ENCODE measurements at places on chromosomes 3 and 15.

GRCh38 chr3:141391991-141392316 is 23.6 kb downstream of the ZBTB38 start:
- DNase-seq, result no peak

DNA sequence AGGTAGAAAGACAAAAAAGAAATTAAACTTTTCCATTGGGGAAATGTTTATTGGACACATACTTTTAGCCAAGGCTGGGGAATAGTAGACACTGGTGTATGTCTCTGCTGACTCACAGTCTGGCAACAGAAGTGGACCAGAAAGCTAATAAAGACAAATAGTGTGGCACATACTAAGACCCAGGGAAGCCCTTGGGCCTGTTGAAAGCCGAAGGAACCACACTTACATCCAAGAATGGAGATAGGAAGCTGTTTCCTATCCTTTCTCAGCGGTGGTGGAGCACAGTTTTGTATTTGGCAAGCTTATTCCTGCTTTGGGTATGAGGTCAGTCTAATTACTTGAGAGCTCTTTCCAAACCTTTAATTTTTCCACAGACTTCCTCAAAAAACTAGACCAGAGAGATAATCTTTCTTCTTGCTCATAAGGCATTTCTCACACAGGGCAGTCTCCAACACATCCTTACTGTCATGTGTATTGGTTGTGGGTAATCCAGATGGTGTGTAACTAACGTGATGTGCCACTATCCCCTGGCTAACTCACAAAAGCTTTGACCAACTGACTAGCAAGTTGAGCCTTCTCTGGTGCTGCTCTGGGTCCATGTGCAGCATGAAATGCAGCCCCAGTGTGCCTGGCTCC is 279.1 kb upstream of the IGF1R start:
- DNase-seq, result no peak

- no peak for DNase-seq
Observed at GRCh38 chr15:84151205-84151931, 84.2 kb upstream of the GOLGA6L4 start.

- DNase-seq, result no peak
Observed at GRCh38 chr3:132872711-132873110, 150.5 kb upstream of the NPHP3 start.

DNA sequence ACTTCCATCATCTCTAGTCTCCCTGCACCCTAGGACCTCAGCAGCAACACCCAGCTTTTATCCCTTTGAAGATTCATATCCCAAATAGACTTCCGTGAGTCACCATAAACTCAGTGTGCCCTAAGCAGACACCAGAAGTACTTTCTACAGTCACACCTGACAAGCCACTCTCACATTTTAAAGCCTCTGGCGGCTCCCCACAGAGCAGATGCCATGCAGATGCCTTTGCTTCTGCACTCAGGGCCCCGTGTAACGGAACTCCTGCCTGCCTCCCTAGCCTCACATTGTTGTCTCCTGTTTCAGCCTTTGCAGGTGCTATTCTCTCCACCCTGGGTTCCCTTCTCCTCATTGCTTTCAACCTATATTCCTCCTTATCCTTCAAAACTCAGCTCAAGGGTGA is 155.5 kb upstream of the SLC24A5 start:
- DNase-seq, result no peak

GRCh38 chr3:167653760-167654159 is at the start of gene WDR49:
Gene WDR49 (minus strand): TSS chr3:167653942. CDS start chr3:167653425, 517 bp downstream.
- no peak for DNase-seq

DNA sequence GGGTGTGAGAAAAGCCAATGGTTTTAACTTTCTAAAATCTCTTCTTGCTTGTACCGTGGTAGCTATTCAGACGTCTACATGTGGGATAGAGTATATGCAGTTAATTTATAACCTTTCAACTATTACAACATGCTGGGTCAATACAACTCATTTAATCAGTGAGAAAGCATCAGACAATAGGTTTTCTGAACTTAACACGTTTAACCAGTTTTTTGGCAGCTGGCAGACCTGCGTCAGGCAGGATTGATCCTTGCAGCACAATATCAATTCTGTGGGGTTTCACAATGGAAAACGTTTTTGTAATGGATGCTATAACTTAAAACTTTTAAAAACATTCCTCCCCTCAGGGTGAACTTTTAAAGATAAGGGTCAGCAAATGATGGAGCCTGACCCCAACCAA is 6.5 kb downstream of the GNB5 start:
- DNase-seq, result no peak

DNA sequence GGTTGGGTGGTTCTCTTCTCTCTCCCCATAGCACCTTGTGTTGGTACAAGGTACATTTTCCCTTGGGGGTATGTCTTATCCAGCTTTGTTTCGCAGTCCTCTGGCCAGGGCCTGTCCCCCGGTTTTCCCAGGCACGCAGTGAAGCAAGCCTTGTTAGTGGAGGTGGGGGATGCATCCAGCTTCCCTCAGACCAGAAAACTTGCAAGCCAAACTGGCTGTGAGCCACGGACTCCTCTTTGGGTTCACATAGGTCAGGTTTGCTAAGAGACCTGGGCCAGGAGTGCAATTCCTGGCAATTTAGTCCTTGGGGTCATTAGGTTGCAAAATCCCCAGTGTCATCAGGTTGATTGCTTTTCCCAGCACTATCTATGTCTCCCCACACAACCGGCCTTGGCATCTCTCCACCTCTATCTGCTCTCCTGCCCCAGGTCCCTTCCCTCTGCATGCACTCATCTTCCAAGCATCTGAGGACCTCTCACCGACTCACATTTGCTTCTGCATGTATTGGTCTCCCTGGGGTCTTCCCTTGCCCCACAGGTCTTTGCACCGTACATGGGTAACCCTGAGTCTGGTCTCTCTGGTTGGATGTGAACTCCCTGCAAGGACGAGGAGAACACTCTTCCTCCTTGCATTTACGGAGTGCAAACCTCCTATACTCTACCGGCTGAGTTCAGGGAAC is 34.2 kb downstream of the BCL2L10 start:
- DNase-seq, result no peak

GRCh38 chr3:17645074-17645698 is 97.2 kb downstream of the TBC1D5 start:
- DNase-seq, result peak; percentile 66

- no peak for DNase-seq
Observed at GRCh38 chr3:113277941-113278598, 66.7 kb downstream of the BOC start.

DNA sequence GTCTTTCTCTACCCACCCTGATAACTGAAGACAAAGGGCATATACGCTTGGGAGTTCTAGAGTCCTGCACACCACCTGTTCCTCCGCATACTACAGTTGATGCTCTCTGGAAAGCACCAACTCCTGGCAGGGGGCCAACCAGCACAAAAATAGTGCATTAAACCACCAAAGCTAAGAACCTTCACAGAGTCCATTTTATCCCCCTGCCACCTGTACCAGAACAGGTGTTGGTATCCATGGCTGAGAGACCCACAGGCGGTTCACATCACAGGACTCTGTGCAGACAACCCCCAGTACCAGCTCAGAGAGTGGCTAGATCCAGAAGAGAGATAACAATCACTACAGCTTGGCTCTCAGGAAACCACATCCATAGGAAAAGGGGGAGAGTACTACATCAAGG is 114.4 kb upstream of the POU1F1 start:
- no peak for DNase-seq

DNA sequence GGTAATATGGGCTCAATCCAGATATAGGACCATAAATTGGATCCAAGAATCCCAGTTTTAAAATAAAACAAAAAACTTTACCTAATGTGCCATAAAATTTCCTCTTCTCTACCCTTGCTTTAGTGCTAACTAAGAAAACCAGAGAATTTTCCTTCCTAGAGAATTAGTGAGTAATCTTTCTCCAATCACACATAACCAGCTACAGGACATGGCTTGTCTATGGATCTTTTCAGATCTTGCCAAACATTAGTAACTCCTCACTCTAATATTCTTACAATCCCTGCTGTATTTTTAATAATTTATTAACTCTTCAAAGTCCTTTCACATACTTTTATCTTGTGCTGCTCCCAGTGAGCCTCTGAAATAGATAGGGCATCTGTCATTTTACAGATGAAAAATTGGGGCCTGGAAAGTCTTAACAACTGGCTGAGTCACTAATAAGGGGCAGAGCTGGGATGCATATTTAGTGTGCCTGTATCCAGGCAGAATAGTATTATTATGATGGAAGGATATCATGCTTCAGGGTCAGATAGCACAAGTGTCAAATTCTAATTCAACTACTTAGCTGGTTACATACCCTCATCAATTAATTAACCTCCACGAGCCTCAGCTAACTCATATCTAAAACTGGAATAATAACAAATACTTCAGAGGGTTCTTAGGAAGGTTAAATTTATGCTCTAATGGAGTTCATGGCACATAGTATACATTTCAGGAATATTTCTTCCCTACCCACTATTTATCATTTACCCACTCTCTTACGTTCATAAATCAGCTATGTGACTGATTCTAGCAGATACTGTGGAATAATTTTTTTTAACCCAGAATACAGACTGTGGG is 5.6 kb downstream of the ZBED2 start:
- no peak for DNase-seq

DNA sequence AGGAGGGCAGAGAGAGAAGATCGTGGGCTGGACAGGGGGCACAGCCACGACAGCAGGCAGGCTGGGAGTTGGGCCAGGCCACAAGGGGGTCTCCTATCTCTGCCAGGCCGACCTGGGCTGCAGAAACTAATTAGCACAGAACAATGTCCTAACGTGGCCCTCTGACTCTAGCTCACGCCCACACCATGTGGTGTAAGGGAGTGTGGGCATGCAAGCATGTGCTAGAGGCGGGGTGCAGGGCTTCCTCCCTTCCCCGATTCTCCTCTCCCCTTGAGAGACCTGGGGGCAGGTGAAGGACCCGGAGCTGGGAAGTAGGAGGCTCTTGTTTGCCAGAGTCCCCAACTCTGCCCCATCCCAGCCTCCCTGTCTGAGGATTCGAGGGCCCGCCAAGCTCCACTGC is 65.5 kb downstream of the LINGO1 start:
- DNase-seq, result no peak

DNA sequence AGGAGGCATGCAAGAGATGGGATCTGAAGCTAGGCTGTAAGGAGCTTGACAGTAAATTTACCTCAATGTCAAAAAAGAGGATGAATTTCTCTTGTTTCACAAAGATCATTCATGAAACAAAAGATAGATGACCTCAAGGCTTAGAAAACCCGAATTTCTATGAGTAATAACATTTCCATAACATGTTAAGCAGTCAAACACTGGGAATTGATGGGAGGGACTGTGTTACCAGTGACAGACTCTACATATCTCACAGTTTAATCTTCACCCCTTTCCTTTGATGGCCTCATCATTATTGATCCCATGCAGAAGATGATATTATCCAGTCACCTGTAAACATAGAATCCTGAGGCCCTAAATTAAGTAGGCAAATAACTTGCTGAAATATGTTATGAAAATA is 53.5 kb upstream of the VGLL3 start:
- no peak for DNase-seq

DNA sequence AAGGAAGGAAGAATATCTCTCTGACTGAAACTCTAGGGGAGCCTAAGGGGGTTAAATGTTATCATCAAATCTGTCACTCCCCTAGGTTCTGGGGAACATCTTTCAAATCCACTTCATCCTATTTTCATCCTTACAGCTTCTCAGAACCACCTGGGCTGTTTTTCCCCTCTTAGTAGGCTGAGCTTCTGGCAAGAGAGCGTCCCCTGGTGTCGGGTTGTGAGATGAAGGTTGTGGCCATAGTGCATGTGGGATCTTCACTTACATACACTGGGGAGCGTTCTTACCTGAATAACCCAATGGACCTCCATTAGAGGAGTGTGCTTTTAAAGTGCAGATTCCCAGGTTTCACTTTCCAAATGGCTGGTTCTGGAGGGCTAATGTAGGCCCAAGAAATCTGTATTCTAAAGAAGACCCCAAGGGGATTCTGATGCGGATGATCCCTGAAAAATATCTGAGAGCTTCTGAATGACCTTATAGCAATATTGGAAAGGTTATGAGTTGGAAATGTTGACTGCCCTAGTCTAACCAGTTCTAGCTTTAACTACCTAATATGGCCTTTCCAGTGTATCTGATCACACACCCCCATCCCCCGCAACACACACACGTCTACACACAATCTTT is 663.7 kb downstream of the AGBL1 start:
- no peak for DNase-seq

GRCh38 chr3:124360155-124360554 is 368.2 kb upstream of the ROPN1 start:
- no peak for DNase-seq

GRCh38 chr3:10547841-10548783 is 42.7 kb upstream of the ATP2B2 start:
- DNase-seq, result no peak

- no peak for DNase-seq
Observed at GRCh38 chr3:38556640-38557358, 60.7 kb downstream of the EXOG start.

- no peak for DNase-seq
Observed at GRCh38 chr3:114446600-114446999, 152.8 kb downstream of the TIGIT start.

- DNase-seq, result no peak
Observed at GRCh38 chr15:67819636-67820035, 5.7 kb upstream of the SKOR1 start.

DNA sequence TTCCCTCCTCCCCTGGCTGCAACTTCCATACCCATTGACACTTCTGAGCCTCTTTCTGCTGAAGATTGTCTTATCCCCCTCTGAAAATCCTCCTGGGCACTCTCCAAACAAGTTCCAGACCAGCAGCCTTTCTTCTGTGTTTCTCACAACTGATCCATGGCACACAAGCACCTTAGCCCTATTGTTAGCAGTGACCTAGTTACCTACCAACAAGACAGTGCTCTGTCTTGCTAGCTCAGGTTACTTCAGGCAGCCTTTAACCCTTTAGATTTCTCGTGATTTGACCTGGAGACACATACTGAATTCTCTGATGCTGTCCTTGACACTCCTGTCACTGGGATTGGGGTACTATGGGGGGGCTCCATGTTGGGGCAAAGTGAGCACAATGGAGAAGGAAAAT is 82.1 kb downstream of the GTF2E1 start:
- no peak for DNase-seq

DNA sequence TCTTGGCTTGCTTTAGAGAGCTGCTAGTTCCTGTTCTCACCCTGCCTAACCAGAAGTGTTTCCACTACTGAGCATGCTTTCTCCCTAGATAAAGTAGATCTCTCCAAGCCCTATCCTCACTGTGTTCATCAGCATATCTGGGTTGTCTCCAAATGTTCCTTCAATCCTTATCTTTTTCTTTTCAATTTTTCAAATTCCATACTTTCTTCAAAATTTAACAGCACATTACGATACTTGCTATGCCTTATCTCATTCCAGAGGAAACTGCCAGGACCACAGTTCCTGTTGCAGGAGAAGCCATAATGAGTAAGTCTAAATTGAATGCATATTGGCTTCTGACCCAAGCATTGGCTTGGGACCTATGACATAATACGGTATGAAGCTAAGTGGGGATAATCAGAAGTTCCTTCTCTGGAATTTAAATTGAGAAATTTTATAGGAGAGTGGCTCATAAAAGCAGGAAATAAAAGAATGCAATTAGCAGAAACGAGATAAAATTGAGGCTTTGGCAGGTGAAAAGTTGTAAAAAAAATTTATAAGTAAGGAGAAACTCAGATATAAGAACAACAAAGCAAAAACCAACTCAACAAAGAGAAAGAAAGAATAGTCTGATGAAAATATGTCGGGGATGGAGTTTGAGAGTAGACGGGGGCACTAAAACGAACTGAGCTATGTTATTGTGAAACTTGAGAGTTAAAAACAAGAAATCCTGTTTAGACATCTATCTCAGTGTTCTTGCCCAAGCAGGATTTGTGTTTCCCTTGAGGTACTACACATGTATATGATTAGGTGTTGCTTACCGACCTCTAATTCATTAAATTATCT is 631.7 kb upstream of the CCDC54 start:
- DNase-seq, result peak; percentile 66

GRCh38 chr3:148147903-148148302 is 549.8 kb upstream of the AGTR1 start:
- DNase-seq, result peak; percentile 6
